ENCODE measurements at places on chromosomes 3 and 15.

DNA sequence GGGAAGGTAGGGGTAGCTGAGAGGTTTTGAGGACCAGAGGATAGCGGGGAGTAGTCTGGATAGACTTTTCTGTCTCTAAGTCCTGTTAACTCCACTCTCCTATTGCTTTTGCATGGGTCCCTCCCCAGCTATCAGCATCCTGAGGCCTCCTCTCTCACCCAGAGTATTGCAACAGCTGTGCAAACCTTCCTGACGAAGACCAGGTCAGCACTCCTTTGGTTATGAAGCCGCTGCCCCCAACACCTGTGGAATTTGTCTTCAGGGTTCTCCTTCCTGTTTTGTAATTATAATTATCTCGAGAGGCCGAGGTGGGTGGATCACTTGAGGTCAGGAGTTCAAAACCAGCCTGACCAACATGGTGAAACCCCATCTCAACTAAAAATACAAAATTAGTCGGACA, 24.8 kb downstream of the TYRO3 start:
- DNase-seq: no peak

GRCh38 chr3:129314386-129315222, 35.9 kb downstream of the HMCES start:
- DNase-seq: peak; percentile 88

DNA sequence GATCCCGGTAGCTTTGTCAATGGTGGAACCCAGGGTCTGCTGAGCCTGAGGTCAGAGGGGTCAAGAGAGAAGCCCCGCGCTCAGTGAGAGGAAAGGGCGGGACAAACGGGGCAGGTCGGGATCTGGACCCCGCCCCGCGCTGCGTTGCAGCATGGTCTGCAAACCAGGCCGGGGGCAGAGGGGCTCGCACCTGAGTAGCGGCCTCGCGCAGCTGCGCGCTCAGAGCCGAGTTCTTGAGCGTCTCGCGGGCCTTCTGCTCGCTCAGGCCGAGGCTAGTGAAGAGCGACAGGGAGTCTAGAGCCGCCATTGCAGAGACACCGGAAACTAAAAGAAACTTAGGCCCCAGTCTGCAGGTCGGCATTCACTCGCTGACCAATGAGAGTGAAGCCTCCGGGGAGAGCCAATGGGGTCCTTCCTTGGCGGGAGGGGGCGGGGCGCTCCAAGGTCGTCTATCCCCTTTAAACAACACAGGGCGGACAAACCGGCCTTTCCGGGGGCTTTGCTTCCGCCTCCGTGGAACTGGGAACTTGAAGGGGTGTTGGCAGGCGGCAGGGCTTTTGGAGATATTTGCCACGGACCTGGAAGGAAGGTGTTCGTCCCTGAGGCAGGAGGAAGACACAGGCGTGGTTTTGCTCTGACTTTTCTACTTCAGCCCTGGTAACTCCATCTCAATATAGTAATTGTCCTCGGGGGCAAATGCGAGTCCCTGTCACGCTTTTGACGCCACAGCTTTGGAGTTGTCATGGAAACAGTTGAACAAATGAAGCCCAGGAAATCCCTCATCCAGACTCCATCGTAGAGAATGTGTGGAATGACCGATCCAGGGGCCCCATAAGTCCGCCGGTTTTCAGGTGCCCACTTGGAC, at the start of gene QARS1:
QARS1 (minus strand) TSS at position 331 of the 865 bp plus-strand sequence; CDS start at position 307, 24 bp downstream.
- DNase-seq: peak; percentile 17

- no peak for DNase-seq
These were observed 21.6 kb downstream of the ANAPC13 start for GRCh38 chr3:134464064-134464688.

DNA sequence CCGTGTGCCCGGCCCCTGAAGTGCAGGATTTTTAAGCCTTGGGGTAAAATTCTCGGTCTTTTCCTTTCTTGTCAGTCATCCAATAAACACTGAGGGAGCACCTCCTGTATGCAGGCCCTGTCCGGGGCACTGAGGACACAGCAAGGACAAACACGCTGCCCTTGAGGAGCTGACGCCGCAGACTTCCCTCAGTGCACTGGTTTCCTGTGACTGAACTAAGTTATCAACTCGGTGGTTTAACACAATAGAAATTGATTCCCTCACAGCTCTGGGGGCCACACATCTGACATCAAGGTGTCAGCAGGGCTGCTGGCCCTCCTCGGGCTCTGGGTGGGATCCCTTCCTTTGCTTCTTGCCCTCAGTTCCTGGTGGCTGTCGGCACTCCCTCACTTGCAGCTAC, 65.1 kb downstream of the ZNF445 start:
- DNase-seq: no peak

DNA sequence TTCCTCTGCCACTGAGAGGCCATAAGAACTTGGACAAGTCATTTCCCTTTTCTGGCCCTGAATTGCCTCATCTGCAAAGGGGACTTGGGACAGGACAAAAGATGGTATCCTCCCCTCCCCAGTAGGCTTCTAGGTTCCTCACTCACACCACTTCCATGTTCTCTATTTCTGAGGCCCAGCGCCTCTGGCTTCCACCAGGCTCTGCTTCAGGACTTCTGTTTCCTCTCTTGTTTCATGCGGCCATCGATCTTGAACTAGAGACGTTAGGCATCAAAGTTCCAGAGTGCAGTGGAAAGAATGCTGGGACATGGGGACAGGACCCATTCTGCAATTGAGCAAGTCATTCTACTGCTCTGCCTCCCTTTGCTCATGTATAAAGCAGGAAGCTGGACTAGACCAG, 1.7 kb downstream of the TM4SF4 start:
- DNase-seq: no peak

GRCh38 chr3:177781686-177782161, 584.4 kb upstream of the TBL1XR1 start:
- no peak for DNase-seq

DNA sequence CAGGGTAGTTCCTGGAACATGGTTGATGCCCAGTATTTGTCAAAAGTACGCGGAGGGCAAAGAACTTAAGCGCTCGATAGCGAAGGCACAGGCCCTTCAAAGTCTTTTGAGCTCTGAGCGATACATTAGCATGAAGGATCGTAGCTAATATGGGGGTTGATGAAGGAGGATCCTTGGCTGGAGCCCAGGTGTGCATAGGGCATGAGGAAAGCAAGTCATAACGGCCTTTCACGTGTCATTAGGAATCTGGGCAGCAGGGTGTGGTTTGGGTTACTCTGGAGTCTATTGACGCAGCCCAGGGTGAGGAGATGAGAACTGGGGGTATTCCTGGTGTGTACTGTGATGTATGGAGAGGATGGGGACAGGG, 31.7 kb downstream of the SPINK8 start:
- no peak for DNase-seq

- DNase-seq: no peak
These were observed 15.2 kb downstream of the ITPR1 start for GRCh38 chr3:4508048-4508981.

DNA sequence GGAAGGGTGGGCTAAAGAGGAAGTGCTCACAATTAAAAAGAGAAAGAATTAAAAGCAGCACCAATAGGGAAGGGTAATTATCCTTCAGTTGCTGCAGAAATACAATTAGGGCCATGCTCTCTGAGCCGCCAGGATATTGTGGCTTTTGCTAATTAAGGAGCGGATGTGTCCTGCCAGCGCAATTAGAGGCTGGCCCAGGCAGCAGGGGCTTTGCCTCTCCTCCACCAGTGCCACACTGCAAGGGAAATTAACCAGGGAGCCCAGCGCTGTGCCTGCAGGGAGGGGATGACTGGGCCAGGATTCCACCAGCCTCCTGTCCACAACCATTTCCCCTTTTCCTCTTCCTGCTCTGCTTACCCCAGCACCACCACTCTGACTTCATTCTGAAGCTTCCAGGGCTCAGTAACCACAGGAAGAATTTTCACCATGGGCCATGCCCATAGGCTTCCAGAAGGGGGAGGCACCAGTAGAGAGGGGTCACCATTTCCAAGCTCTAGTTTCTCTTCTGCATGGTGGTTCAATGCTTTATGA, 10.4 kb upstream of the AEN start:
- DNase-seq: no peak

Data from NCI-H2107 (cell line).